ENCODE measurements at places on chromosomes 12 and 14.

GRCh38 chr12:75781532-75782046 is 250.0 kb downstream of the PHLDA1 start:
- DNase-seq = no peak

DNA sequence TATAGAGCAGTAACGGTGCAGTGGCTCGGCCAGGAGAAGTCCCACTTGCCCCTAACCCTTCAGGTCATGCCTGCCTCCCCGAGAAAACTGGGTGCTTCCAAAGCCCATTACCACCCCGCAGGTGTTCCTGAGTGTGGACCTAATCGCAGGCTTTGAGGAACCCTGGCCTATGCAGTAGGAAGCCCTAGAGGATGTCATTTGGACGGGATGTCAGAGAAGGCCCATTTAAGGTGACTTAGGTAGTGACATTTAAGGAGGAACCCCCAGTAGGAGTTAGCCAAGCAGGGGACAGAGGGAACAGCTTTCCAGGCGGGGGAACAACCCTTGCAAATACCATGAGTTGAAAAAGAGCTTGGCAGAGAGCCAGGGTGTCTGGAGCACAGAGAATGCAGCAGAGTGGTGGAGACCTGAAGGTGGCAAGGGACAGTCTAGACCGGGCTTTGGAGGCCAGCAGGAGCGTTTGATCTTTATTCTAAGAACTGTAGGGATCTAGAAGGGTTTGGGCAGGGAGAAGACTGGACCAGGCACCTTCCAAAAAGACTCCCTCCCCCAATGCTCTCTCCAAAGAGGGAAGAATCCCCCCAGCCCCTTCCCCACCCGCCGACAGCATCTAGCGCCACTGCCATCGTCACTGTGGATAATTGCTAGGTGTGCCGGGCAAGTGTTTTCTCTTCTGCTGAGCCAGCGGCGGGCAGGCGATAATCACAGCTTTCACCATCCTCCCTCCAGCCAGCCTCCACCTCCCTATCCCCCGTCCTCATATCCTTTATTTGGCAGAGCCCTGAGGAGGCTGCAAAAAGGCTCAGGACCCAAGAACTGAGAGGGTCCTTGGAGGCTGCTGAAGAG is 33.3 kb upstream of the BEGAIN start:
- no peak for DNase-seq

- no peak for DNase-seq
Measured at GRCh38 chr14:77224212-77224611, 42.6 kb downstream of the TMEM63C start.

DNA sequence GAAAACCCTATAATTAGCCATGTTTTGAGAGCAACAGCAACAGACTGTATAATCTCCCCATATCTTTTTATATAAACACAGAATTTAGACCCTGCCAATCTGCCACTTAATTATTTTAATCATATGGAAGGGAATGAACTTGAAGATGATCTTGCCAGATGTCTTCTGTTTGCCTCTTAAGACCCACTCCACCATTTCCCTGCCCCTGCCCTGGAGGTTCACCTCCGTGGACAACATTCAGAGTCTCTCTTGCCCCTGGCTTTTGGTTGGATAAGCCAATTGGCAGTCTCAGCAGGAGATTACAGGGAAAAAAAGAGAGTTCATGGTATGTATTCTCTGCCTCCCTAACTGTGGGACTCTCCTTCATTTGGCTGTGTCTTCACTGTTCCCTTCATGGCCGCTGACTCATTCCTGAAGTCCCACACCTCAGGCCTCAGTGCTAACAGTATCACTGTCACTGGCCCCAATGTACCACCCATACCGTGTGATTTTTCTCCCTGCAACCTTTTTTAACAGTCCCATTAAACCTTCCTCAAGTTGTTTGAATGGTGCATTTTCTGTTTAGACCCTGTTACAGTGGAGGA is 184.8 kb downstream of the PIK3C2G start:
- DNase-seq = no peak

GRCh38 chr12:72448089-72448488 is 175.9 kb downstream of the TRHDE start:
- no peak for DNase-seq

GRCh38 chr12:65742018-65743010 is 82.0 kb upstream of the HMGA2 start:
- DNase-seq = no peak

- DNase-seq = no peak
Measured at GRCh38 chr12:28583701-28584261, 393.5 kb downstream of the CCDC91 start.

DNA sequence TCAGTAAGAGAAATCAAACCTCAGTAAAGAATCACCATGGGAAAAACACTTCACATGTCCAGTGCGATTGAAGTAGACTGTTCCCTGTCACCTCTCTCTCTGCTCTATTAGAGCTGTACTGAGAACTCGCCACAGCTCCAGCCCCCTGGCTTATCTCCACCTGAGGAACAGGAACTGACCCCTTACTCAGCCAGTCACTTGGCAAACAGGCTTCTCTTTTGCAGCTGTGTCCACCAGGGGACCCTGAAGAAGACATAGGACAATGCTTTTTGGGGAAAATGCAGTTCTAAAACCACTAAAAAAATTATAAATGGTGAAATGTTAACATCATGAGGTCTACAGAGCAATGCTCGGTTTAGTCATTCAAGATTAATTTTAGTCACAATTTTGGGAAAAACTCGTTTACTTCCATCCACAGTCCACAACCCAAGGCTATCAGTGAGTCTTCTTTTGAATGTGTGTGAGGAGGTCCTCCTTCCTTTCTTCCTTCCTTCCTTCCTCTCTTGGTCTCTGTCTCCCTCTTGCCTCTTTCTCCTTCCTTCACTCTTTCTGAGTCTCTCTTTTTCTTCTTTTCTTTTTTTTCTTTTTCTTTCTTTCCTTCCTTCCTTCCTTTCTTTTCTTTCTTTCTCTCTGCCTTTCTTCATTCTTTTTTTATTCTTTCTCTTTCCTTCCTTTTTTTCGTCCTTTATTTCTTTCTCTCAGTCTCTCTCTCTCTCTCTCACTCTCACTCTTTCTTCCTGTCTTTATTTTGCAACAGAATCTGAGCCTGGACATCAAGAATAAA is 1189.5 kb upstream of the TMEM132C start:
- no peak for DNase-seq

GRCh38 chr12:94987801-94988200 is 15.7 kb downstream of the NDUFA12 start:
- DNase-seq = no peak

DNA sequence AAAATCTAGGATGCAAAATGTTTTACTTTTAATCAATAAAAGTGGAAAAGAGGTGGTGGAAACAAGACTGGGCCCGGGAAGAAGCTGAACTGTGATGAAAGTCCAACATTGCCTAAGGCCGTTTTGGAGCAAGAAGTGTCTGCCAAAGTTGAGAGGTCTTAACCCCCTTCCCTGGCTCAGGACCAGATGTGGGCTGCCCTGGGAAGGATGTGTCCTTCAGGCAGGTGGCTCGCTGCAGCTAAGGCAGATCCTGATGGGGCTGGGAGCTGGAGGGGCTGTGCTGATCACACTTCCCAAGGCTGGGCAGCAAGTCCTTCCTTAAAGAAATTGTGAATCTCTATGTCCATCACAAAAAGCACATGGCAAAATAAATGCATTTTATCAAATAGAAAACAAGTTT is 581.6 kb downstream of the GALC start:
- no peak for DNase-seq

DNA sequence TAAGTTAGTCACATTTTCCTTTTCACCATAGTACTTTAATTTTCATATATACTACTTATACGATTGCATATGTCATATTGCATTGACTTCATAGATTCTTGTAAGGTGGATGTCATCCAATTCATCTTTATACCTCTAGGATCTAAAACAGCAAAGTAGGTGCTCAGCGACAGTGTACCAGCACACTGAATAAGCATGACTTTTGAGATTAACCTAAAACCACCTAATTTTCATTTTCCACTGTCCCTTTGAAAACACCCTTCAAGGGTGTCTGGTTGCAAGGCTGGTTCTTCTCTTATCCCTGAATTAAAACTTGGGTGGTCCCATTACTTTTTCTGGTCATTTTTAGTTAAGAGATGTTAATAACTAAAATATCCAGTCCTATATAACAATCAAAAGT is 4.4 kb downstream of the GPR19 start:
- DNase-seq = no peak

DNA sequence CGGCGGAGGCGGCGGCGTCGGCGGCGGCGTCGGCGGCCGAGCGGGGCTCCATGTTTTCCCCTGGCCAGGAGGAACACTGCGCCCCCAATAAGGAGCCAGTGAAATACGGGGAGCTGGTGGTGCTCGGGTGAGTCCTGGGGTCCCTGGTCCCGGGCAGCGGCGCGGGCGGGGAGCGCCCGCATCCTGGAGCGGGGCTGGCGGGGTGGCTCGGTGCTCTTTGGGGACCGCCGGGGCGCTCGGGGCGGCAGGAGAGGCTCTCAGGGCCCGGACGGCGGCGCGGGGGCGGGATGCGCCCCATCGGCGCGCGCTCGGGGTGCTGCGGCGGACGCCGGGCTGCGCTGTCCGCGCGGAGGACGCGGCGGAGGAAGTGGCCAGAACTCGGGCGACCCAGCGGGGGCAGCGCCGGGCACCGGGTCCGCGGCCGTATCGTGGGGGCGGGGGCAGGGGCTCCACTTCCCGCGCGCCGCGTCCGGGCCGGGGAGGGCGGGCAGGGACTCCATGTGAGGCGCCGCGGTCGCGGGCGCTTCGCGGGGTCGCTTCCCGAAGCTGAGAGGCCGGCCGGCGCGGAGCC is 485 bp downstream of the PELI2 start:
- DNase-seq = no peak

GRCh38 chr14:95361373-95362137 is 41.8 kb upstream of the CLMN start:
- no peak for DNase-seq

- DNase-seq = no peak
Measured at GRCh38 chr12:74732164-74732784, 194.6 kb downstream of the ATXN7L3B start.

GRCh38 chr12:81257947-81258551 is 180.2 kb downstream of the ACSS3 start:
- no peak for DNase-seq

- DNase-seq = no peak
Measured at GRCh38 chr12:127284021-127284420, 982.9 kb upstream of the TMEM132C start.

DNA sequence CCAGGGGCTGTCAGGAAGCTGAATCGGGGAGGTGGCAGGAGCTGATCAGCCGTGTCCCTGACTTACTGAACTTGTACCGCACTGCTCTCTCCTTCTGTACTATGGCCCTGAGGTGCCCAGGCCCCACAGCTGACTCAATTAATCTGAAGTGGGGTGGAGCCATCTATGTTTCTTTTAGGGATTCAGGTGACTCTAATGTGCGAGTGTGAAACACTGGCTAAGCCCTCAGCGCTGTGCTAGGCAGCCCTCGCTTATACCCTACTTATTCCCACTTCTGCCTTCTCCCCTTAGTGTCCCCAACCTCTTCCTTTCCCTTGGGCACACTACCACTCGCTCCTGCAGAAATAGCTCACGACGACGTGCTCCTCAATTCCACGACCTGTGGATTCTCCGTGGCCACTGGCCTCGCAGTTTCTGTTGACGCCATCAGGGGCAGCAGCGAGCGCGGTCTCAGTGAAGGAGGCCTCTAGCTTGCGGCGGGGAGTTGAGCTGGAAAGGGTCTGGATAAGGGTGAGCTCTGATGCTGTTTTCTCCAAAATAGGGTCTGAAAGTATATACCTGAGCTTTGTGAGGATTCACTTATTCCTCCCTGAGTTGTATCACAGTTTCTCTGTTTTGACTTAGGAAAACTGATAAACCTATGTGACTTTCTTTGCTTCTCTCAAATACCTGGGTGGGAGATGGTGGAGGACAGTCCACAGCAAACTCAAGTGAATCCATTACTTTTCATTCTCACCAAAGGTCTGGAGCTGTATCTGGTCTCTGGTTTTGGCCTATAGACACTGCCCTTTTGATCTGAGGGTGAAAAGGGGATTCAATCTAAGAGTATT is 167.6 kb downstream of the SLC41A2 start:
- DNase-seq = peak; percentile 9

- no peak for DNase-seq
Measured at GRCh38 chr12:51218607-51219161, 822 bp upstream of the POU6F1 start.

DNA sequence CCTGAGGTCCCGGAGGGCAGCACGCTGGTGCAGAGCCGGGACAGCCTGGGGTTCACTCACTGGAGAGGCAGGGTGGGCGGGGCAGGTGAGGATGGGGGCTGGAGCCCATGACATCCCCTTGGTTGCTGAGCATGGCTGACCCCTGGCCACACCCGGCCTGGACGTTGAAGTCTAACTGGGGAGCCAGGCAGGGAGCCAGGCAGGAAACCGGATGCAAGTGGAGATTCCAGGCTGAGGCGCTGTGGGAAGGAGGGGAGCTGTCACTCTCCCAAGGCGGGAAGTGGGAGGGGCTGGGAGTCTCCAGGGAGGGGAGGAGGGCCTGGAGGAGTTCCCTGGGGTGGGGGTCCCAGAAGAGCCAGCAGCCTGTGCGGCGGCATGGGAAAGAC is 7.7 kb upstream of the INF2 start:
- DNase-seq = no peak

- no peak for DNase-seq
Measured at GRCh38 chr12:29547864-29548263, 50.4 kb upstream of the OVCH1 start.

DNA sequence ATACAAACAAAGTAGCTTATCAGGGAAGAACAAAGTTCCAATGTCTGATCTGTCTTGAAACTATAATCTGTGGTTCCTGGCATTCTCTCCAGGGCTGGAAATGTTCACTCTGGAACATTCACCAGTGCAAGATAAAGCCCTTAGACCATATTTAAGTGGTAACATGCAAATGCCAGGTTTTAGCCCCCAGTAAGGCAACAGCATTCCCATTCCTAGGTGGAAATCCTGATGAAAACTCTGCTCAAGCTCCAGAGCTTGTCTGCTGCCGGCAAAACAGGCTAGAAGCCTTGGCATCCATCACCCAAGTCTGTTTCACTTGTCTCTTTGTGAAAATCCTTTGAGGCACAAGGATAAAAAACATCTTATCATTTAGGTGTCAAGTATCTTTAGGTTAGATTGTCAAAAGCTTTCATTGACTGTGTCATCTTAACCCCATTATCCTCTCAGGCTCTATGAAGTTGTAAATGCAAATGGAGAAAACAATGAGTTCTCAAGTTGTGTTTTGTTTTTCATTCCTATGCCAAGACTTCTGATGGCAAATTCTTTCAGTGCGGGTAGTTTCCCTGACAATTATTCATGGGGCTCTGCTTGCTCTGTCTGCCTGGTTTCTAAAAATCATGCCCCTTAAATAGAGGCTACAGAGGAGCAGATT is 344.7 kb downstream of the NELL2 start:
- no peak for DNase-seq

DNA sequence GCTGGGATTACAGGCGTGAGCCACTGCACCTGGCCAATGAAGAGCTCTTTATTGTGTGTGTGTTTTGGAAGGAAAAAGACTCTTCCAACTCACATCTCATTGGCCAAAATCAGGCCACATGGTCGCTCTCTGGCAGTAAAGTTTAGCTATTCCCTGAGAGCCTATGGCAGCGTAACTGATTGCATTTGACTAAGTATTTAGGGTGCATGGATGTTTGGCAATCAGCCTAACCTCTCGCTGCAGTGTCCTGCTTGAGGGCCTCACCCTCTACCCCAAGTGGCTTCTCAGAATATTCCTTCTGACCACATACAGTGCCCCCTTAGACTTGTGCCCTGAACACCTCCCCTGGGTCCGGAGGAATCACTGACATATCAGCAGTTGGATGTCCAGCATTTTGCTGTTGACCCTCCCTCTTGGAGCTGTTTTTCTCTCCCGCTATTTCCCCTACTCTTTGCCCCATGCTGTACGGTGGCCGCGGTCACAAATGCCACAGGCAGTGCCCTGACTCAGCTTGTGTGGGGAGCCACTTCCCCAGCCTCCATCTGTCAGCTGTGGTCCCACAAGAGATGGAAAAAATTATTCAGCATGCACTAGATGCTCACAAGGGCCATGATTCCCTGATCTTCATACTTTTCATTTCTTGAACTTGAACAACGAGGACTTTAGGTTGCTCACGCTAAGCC is 9.5 kb downstream of the PHETA1 start:
- no peak for DNase-seq

All from cortex of kidney (tissue), 1 donor.